ENCODE measurements at places on chromosomes 13 and 19.

DNA sequence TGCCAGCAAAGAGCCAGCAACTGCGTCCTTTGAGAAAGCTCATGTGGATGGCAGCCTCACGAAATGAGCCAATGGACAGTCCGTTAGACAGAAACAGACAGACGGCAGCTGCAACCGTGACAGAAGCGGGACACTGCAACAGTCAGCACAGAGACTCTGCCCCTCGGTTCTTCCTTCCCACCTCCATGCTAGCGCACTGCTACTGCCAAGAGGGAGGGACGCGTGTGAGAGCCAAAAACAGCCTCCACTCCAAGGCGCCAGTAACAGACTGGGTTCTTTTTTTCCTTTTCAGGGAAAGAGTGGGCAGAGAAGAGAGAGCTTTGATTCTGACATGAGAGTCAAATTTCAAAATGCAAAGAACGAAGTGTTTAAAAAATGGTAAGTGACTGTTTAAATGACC is 77.5 kb downstream of the SERP2 start:
- no peak for DNase-seq

GRCh38 chr13:111247552-111247951 is 72.9 kb upstream of the TEX29 start:
- no peak for DNase-seq

DNA sequence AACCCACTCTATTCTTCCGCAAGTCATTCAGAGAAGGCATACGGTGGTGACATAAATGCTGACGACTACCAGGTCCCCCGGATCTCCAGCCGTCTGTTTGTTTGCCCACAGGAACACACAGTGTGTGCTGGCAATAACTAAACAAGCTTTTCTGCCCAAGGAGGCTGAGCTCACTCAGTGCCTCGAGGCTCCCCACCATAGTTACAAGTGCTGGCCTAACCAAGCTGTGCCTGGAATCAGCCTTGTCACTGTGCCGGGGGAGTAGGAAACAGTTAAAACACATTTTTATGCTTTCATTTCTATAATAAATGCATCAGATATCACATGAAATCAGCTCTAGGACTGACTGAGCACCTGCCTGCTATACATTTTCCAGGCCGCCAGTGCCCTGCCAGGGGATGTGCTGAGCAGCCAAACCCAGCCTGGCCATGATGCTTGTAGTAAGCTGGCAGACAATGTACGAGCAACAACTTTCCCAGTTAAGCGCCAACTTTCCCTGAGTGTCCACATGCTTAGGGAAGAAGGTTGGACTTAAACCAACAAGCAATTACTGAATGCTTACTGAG is 28.1 kb downstream of the BRD4 start:
- DNase-seq = no peak

- DNase-seq = no peak
These were observed 782 bp downstream of the CYSLTR2 start for GRCh38 chr13:48654511-48654910.

- DNase-seq = no peak
These were observed 8.9 kb upstream of the GDF15 start for GRCh38 chr19:18377026-18377425.

DNA sequence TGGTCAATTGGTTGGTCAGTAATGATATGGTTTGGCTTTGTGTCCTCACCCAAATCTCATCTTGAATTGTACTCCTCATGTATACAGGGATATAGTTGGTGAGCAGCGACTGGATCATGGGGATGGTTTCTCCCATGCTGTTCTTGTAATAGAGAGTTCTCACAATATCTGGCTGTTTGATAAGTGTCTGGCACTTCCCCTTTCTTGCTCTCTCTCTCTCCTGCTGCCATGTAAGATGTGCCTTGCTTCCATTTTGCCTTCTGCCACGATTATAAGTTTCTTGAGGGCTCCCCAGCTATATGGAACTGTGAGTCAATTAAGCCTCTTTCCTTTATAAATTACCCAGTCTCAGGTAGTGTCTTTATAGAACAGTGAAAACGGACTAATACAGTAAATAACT is 120.7 kb downstream of the TRPC4 start:
- DNase-seq = no peak

- DNase-seq = no peak
These were observed 104.2 kb downstream of the UBL3 start for GRCh38 chr13:29746148-29746677.

DNA sequence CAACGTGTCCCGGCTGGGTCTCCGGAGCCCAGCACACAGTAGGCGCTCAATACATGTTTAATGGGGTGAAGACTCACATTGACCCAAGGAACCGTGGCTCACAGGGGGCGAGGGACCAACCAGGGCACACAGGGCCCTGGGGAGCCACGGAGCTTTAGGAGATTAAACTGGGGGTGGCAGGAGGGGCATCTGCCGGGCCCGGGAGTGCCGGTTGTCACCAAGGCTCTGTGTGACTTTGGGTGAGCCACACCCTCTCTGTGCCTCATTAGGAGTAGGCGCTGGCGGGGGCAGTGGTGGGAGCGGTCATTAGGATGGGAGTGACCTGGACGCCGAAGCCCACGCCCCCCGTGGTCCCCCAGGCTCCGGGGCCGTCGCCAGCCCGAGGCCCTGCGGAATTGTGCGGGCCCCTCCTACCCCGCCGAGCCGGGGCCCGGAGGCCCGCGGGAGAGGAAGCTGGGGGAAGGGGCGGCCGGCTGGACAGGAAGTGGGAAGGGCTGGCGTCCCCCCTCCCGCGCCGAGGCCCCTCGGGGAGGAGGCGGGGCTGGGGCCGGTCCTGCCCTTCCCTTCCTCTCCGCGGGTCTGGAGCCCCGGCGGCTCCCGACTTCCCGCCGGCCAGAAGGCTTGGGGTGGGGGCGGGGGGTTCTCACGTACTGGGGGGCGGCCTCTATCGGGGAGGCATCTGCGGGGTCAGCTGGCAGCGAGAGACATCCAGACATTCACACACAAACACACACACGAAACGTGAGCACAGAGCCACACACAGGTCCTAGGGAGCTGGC is 1.8 kb upstream of the SSBP4 start:
- no peak for DNase-seq

DNA sequence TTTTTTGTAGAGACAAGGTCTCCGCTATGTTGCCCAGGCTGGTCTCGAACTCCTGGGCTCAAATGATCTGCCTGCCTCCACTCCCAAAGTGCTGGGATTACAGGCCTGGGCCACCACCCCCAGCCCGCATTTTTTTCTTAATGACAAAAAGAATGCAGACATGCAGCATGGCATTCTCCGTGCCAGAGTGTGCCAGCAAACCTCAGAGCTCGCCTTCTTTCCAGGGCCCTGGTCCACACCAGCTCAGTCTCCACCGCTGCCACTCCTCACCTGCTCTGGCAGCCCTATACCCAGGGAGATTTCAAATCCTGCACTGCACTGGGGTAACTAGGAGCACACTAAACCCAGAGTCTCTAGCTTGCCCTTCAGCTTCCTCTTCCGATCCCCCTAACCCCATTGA is 41.7 kb downstream of the ZIC5 start:
- no peak for DNase-seq

GRCh38 chr19:1063030-1063908 is 3.7 kb upstream of the ARHGAP45 start:
- no peak for DNase-seq

DNA sequence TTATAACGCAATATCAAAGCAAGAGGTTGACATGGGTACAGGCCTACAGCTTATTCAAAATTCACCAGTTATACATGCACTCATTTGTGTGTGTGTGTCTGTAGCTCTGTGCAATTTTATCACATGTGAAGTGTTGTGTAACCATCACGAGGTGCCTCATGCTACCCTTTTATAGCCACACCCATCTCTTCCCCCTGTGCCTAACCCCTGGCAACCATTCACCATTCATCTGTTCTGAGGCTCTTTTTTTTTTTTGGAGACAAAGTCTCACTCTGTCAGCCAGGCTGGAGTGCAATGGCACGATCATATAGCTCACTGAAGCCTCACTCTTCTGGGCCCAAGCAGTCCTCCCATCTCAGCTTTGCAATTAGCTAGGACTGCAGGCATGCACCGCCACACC is 78.4 kb downstream of the DPF1 start:
- DNase-seq = no peak

DNA sequence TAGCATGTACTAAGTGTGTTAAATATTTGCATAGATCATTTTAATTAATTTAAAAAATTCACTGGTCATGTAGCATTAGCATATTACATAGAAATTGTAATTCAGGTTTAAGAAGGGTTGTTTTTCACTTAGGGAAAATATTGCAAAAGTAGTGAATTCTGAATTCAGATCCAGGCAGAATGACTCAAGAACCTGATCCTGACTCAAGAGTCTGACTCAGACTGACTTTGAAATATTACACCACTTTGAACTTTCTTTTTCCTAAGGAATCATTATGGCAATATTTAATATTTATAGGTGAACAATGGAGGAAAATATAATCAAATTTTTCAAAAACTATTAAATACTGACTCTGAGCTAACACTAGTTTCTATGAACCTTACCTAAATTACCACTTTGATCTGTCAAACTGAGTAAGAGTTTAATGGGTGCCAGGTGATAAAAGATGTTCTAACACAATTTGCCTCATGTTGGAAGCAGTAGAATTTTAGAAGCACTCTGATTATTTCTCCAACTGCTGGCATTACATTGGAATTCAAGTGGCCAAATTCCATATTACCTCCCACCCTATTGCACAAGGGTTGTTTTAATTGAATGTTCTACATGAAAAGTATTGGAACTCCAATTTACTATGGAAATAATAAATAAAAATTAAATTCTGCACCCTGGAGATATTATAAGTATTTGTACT is 261.6 kb downstream of the SLITRK1 start:
- no peak for DNase-seq

DNA sequence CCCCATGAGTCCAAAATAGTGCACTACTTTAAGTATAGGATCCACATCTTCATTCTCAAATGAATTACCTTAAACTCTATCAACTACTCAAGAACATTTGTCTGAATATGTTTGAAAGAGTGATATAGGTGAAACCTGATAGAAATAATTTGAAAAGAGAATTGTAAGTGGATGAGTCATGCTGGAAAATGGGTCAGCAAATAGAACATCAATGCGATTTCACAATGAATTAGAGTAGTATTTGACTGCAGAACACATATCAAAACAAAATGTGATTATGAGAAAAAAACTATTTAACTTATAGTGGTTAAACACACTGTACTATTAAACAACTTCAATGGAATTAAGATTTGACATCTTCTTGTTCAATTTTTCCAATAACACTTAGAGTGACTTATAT is 300.6 kb upstream of the KLHL1 start:
- no peak for DNase-seq

DNA sequence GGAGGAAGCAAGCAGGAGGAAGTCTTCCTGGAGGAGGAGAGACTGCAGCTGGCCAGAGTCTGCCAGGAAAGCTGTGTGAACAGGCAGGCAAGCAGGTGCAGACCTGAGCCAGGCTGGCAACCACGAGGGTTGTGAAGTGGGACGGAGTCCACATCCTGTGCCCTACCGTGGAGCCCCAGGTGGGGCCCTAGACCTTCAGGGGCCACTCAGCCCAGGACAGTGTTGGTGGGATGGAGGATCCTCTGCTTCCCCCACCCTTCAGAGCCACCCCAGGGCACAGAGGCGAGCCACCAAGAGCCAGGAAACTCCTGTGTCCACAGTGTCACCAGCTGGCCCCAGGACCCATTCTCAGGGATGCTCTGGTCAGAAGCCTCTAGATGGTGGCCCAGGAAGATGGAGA is 8.4 kb upstream of the VSTM2B start:
- no peak for DNase-seq

- DNase-seq = no peak
These were observed 2.4 kb downstream of the THAP8 start for GRCh38 chr19:36051637-36052036.

- no peak for DNase-seq
These were observed 543.3 kb upstream of the SPRY2 start for GRCh38 chr13:80884056-80884785.

DNA sequence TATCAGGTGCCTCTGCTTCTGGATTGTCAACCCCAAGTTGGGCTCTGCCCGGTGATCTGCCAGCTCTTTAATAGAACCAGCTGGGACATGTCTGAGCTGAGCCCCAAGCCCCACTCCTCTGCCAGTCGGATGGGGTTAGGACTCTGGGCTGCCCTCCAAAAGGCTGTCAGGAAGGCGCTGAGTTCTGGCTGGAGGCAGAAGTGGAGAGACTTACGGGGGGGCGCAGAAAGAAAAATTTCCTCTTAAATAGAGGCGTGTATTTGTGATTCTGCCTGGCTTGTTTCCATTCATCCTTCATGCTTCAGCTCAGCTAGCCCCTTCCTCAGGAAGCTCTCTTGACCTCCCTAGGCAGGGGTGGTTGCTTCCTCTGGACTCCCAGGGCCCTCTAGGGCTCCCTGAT is 985 bp upstream of the KCNK6 start:
- DNase-seq = no peak

DNA sequence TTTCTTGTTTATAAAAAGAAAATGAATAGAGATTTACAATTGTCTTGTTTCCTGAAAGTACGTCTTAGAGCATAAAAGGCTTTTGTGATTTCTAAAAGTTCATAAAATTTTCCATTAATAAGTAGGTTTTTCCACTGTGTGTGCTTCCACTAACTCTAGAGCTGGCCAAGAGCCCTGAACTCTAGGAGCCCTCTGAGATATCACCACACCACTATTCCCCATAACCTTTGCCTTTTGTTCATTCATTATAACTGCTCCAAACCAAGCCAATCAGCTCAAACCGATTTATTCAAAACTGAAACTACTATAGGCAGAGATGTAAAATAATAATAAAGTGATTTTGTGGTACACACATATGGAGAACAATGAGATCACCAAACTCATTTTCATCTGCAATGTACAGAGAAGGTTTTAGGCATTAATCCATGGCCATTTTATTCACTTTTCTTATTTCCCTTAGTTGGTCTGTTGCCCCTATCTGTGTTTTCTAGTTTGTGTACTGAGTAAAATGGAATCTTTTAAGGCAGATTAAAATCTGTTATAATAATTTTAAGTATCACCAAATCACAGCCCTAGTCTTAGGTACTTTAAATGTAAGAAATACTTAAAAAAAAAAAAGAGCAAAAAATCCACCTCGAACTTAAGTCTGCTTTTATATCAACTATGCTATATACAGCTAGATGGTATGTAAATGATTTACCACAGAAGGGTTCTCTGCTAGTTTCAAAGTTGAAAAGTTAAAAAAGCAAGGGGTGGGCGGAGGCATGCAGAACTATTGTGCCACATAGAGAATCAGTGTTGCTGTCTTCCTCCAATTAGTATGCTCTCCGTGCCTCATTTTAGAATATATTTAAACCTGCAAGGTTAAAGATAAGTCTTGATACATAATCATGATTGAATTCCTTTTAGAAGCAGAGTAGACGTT is 311.3 kb downstream of the KLF12 start:
- DNase-seq = no peak

GRCh38 chr13:95115525-95115924 is 185.7 kb downstream of the ABCC4 start:
- DNase-seq = no peak

GRCh38 chr19:31099515-31100205 is 249.6 kb downstream of the TSHZ3 start:
- no peak for DNase-seq

- DNase-seq = no peak
These were observed 185.7 kb downstream of the KCNRG start for GRCh38 chr13:50200988-50201387.

DNA sequence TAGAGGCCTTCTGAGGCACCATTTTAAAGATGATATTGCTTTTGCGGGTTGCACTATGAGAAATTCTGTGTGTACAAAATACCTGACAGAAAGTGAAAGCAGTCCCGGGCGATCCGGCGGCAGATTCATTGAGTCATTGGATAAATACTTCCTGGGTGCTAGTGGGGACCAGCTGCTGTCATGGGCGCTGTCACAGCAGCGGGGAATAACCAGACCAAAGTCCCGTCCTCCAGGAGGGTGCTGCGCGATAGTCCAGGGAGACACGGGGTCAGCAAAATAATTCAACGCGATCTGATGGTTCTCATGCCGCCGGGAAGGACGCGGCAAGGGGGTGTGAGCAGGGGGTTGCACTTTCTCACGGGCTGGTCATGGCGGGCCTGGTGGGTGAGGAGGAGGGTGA is 13.5 kb downstream of the ZFR2 start:
- DNase-seq = no peak

All from substantia nigra (tissue), 51 donors.